ENCODE measurements at places on chromosomes 1 and 21.

- no peak for DNase-seq
Measured at GRCh38 chr1:166915941-166916340, 39.9 kb upstream of the TADA1 start.

DNA sequence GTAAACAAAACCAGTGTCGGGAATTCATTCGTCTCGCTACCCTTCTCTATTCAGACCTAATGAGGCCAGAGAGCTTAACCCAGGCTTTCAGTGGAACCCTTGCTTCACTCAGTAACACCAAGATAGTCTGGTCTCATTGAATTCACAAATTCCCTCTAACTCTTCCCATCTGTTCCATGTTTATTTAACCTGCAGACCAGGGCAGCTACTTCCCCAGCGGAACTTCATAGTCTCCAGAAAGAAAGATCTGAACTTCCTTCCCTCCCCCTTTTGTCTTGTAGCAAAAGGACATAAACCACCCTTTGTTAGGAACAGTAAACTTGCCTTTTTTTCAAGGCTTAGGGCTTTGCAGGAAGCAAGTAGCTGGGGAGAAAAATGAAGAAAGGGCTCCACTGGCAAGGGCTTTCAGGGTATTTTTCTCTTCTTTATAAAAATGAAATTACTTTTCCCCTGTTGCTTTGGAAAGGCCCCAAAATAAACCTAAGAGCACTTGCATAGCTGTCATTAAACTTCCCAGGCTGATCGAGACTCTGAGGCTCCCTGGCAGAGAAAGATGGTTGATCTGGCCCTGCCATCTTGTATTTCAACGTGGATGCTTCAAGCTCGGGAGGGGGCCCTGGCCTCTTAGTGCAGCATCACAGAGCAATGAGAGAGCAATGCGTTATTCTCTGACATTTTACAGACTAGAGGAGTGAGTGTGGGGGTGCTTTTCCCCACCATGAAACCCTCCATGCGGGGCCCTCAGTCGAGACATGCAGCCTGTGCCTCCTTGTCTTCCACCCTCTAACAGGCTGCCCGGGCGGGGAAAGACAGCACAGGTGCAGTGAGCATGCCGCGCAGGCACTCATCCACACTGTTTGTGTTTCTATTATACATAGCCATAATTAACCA, 30.0 kb downstream of the MIS18A start:
- no peak for DNase-seq

DNA sequence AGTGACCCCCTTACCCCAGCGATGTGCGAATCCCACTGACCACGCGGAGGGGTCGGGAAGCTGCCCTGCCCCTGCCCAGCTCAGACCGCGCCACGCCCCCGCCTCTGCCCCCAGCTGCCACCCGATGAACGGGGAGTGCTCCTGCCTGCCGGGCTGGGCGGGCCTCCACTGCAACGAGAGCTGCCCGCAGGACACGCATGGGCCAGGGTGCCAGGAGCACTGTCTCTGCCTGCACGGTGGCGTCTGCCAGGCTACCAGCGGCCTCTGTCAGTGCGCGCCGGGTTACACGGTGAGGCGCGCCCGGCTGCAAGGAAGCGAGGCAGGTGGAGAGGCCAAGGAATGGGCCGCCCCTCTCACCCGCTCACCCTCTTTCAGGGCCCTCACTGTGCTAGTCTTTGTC, 11.9 kb upstream of the LRRC71 start:
- no peak for DNase-seq

- no peak for DNase-seq
Measured at GRCh38 chr1:114517348-114517747, 6.3 kb upstream of the TRIM33 start.

DNA sequence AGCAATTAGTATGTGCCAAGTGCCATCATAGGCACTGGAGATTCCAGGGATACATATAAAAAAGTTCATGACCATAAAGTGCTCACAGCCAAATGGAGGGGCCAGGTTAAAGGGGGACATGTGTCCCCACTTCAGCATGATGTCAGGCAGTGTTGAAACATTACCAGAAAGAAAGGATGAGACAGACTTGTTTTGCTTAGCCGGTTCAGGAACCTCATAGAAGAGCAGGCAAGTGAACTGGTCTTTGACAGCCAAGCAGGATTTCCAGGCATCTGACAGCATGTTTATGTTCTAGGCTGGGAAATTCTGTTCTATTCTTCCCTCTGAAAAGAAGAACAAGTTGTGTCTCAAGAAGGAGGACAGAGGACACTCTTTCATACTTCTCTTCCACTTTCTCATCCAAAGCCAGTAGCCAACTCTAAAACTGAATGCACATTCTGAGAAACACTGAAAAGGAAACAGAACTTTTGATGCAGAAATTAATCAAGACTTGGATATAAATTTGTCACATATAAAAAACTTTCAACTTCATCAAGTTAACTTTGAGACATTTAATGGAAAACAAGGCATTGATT, 39.7 kb downstream of the GLUL start:
- no peak for DNase-seq
